ENCODE measurements at places on chromosomes 2 and 18.

DNA sequence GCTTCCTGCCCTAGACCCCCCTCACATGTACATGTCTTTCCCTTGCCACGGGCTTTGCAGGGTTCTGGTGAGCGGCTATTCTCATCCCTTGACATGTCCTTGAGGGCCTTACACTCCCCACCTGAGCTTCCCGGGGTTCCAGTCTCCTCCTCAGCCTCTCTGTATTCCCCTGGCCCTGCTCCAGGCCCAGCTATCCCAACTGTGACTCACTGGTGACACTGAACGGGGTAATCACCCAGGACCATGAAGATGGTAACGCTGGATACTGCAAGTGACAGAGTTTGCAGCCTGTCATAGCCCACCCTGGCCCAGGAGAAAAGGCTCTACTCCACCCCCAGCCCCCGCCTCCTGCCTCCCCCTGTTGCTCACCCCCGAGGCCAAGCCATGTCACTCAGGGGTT is 27.3 kb downstream of the KIF3C start:
- no peak for DNase-seq

DNA sequence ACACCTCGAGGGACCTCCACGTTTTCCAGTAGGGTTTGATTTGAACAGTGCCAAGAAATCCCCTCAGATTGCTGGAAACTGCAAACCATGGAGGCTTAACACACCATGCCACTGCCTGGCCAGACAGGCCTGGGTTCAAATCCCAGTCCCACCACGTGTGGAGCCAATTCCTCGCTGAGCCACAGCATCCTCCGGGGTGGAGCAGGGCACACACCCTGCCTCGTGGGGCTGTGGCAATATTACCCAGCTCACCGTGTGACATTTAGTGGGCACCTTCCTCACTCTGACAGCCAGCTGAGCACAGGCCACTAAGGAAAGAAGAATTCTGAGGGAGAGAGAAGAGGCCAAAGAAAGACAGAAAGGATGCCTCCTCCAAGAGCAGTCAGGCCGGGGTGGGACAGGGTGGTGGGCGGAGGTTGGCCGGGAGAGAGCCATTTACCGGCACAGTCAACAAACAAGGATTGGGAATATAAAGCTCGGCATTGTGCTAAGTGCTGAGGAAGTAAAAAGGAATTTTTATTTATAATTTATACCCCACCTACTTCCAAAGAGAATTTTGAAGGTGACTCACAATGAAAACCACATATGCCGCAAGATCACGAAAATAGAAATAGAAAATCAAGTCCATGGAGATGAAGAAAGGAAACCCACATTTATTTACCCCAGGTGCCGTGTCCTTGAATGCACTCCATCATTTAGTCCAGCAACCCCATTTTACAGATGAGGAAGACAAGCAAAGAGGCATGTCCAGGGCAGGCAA is 111.5 kb downstream of the MCFD2 start:
- DNase-seq: no peak

GRCh38 chr2:119301413-119301812 is 65.2 kb downstream of the C2orf76 start:
- DNase-seq: no peak

GRCh38 chr2:109545828-109546713 is 67.7 kb downstream of the SEPTIN10 start:
- DNase-seq: no peak

All from NCI-H774 (cell line).